ENCODE measurements at places on chromosomes 2 and 18.

GRCh38 chr2:239008677-239009588 is 161.0 kb downstream of the TWIST2 start:
- no peak for DNase-seq

DNA sequence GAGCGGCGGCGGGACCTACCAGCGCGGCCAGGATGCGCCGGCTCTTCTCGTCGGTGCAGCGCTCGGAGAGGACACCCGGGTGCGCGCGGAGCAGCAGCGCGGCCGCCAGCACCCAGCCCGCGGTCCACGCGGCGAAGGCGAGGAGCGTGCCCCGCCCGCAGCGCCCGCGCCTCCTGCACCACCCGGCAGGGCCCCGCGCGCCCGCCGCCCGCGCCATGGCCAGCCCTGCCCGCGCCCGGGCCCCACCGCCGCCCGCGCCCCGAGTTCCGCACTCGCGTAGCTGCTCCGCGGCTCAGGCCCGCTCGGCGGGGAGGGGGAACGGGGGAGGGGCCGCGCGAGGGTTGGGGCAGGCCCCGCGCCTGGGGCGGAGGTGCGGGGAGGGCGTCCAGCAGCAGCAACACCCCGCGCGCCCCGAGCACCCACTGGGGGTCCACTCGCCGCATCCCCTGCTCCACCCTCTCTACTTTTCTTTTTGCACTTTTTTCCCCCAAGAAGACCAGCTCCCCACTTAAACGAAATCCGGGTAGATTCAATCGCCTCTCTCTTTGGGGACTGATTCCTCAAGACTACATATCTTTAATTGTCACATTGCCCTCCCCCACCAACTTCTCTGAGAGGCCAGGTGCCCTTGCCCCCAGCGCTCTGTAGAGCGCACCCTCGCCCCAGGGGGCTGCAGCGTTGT is at the start of gene DIPK1C:
Gene DIPK1C (minus strand): TSS at position 266 of the 682 bp plus-strand sequence. CDS start 49 bp downstream, at position 217.
- DNase-seq: no peak

DNA sequence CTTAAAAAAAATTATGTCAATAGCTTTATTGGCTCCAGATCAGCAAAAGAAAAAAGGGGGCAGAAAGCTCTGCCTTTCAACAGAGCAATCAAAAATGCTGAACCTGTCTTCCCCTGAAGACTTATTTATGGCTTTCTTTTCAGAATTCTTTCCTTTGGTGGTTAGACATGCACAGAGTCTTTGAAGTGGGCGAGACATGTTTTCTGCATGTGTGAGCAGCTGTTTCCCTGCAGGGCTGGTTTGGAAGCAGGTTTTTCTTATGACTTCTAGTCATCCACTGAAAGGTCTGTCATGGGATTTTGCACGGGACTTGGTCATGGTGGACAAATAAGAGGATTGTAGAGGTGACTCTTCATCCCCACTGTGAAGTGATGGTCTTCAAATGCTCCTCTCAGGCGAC is 160.3 kb downstream of the VAPA start:
- no peak for DNase-seq

DNA sequence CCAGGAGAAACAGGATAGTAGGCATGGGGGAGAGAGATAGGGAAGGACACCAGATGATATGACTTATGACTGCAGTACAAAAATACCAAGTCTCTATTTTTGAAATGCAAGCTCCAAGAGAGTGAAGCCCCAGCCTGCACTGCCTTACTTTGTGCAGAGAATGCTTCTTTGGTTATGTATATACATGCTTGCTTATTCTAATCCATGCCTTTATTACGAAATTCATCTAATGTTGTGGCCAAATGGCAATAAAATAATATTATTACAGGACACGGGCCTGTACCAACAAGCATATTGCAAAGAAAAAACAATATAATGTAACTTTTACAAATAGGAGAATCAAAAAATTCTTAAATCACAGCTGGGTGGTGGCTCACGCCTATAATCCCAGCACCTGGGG is 110.8 kb downstream of the BCL11A start:
- DNase-seq: no peak

- no peak for DNase-seq
Observed at GRCh38 chr2:168593713-168594112, 137.6 kb downstream of the CERS6 start.

DNA sequence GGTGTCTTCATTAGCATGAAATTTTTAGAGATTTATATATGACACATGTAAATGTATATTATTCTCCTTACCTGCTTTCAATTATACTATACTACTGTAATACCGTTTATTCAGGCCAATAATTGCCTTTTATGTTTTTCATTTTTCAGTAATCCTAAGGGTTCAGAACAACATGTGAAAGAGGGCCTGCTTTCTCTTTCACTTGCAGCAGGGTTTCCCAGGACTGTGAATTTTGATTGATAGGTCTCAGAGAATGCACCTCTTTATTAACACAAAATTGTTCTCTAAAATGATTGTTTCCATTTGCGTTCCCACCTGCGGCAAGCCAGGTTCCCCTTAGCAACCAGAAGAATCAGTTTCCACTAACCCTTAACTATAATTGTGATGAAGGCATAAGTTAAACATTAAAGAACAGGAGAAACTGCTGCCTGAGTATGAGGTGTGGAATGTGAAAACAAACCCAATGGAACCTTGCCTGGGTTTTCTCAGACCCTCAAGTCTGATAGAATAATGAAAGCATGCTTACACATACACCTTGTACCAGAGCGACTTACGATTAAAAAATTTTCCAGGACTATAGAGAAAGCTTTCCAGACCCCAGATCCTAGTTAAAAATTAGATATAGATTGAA is 1591.2 kb upstream of the LRRTM1 start:
- DNase-seq: no peak

DNA sequence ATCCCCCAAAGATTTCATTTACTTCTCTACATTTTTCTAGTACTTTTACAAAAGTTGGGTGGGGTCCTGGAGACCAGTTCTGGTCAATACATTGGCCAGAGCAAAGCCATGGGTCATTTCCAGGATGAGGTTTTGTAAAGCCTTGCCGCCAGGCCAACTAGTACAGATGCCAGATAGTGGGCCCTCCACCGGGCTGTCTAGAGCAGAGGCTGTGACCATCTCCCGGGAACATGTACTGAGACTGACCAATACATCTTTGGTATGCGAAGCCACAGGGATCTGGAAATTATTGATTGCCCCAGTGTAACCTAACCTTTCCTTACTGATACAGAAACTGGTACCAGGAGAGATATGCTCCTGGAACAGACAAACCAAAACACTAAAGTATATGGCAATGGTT is 599.2 kb downstream of the ADCYAP1 start:
- DNase-seq: no peak

GRCh38 chr2:54903736-54904554 is 146.3 kb downstream of the RTN4 start:
- DNase-seq: peak; percentile 55

All from CD4-positive, alpha-beta T cell treated with Interferon gamma for 1 hour (primary cell).